ENCODE measurements at places on chromosomes 7 and 10.

GRCh38 chr7:50667789-50668226 is 102.6 kb upstream of the DDC start:
- DNase-seq: no peak

DNA sequence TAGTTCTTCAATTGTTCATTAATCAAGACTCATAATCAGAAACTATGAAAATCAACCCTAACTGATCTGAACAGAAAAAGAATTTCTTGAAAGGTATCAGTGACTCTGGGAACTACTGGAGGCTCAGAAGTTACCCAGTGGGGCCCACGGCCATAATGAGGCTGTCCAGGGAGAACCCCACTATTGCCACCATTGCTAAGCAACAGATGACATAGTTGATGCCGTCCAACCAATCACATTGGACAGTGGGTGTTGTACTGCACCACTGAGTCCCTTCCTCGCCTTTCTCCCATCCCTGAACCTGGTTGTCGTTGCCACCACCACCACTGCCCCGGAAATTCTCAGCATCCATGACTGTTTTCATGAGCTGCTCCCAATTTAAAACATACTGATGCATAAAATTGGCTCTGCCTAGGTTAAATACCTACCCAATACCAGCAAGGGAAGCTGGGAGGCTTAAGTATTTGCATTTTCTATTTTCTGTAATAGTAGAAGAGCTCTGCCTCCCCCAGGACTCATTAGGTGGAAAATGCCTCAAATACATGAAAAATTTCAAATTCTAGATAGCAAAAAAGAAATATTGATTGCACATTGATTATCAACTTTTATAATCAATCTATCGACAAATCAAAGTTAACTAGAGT is 26.7 kb upstream of the USP6NL start:
- DNase-seq: no peak

DNA sequence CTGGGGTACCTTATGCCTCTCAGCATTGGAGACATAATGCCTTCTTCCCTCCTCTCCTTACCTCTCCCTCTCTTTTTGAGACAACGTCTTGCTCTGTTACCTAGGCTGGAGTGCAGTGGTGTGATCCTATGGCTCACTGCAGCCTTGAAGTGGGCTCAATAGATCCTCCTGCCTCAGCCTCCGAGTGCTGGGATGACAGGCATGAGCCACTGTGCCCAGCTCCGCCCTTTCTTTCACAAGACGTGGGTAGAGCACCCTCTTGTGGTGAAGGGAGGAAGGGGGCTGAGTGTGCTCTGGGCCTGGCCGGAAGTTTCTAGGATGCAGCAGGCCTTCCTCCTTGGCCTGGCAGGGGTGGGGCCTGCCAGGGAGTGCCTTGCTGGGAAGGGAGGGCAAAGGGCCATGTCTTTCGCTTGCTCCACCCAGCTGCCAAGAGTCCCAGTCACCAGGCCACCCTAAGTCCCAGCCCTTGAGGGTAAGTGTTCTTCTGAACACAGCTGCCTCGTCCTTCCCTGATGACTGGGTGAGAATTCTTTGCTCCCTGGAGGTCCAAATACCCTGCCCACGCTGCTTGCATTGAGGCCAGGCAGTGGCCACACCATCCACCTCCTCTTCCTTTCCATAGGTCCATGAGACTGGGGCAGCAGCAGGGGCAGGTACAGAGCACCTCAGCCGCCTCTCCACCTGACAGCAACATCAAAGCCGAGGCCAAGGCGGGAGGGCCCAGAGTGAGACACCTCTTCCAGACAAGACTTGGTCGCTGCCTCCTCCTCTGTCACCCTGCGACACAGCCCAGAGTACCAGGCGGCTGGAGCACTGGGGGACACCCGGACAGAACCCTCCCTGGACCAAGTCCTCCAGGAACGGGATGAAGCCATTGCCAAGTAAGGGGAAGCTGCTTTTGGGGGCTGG is 3.7 kb downstream of the ABHD11 start:
- peak; percentile 19 for DNase-seq

- DNase-seq: no peak
Observed at GRCh38 chr10:13099144-13099665, 758 bp upstream of the OPTN start.

Data from activated naive CD4-positive, alpha-beta T cell (primary cell).